Uterus (tissue), 4 donors: ENCODE measurements at places on chromosomes 12 and 14. TPM values are rescaled to one million over a fixed set of nuclear protein-coding genes. Genes with fewer than 3 reads are reported as not detected.

GRCh38 chr14:57634335-57634734 is 140.7 kb upstream of the CCDC198 start:
- no peak overlapping the region for H3K4me3 ChIP-seq
- no peak overlapping the region for H3K27ac ChIP-seq

- H3K27me3 ChIP-seq, result no peaks in the 10 kb centered on the region
- no peak overlapping the region for H3K4me3 ChIP-seq
- no peak for DNase-seq
- H3K4me1 ChIP-seq, result no peaks in the 10 kb centered on the region
Measured at GRCh38 chr14:40762177-40762576, 844.5 kb upstream of the LRFN5 start.

- no peak overlapping the region for H3K27ac ChIP-seq
- H3K27me3 ChIP-seq, result no peaks in the 10 kb centered on the region
- H3K4me3 ChIP-seq, result no peak overlapping the region
Measured at GRCh38 chr12:131557078-131557709, 153.7 kb upstream of the SFSWAP start.

DNA sequence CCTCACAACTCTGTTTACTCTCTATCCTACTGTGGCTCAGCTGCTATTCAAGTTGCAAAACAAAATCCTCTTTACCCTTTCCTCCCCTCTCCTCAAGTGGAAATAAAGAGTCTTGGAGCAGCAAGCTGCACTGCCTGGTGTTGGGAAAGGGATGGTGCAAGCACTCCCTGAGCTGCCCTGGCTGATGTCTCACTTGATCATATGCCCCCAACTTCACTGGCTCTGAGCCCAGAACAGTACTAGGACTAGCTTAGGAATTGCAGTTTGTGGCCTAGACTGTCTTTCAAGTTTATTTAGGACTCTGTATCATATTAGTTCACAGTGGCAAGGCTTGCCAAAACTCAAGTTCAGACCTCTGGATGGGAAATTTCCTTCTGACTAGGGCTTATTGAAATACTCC is 1683.8 kb upstream of the SEL1L start:
- no peak overlapping the region for H3K27ac ChIP-seq
- DNase-seq, result no peak
- H3K4me1 ChIP-seq, result no peaks in the 10 kb centered on the region
- no peaks in the 10 kb centered on the region for H3K27me3 ChIP-seq
- no peak overlapping the region for H3K4me3 ChIP-seq
- no peaks in the 10 kb centered on the region for H3K36me3 ChIP-seq

GRCh38 chr14:87041290-87042020 is 951.5 kb downstream of the GALC start:
- no peak overlapping the region for H3K4me3 ChIP-seq
- H3K27ac ChIP-seq, result peak overlapping the region; percentile 26

- no peak for DNase-seq
- no peak overlapping the region for H3K4me3 ChIP-seq
- H3K27ac ChIP-seq, result peak overlapping the region; percentile 76
- H3K36me3 ChIP-seq, result no peaks in the 10 kb centered on the region
- no peaks in the 10 kb centered on the region for H3K27me3 ChIP-seq
- no peaks in the 10 kb centered on the region for H3K4me1 ChIP-seq
Measured at GRCh38 chr12:92289629-92290349, 144.1 kb upstream of the BTG1 start.

- H3K36me3 ChIP-seq, result no peaks in the 10 kb centered on the region
- H3K27me3 ChIP-seq, result no peaks in the 10 kb centered on the region
- peak overlapping the region; percentile 66 for H3K4me3 ChIP-seq
Measured at GRCh38 chr12:24560831-24561271, 388.1 kb downstream of the BCAT1 start.

DNA sequence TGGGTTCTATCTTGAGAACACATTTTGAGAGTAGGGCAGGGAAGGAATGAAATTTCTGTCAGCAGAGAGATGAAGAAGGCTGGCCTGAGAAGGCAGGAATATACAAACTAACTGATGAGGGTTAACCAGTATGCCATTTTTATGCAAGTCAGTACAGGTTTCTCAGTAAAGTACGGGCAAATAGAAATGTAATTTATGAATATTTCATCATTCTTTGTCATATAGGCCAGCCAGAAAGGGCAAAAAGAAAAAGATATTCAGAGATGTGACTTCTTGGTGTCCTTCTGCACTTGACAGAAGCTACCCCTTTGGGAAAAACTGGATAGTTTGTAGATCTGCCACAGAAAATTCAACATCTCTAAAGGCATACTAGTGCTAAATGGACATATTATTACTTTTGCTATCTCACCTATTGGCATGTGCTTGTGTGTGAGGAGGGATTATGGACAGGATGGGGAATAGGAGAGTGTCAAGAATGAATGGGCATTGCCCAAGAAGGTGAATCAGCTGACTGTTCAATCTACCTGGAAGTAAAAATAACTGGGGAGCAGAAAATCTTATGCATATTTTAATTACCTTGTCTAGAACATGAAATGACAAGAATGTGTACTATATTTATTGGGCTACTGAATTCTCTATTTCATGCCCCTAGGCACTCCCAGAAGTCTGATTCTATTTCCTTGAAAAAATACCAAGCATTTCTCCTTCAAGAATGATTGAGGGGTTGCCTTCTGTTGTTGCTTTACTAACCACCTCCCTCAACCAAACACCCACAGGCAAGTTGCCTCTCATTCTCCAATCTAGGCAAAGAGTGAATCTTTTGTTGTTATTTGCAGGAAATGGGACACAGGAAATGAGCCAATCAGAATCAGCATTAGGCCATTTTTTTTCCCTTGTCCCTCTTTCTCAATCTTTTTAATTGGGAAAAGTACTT is 175.1 kb upstream of the SLC38A2 start:
- no peak for DNase-seq
- no peak overlapping the region for H3K27ac ChIP-seq
- H3K4me1 ChIP-seq, result no peaks in the 10 kb centered on the region
- H3K4me3 ChIP-seq, result no peak overlapping the region

DNA sequence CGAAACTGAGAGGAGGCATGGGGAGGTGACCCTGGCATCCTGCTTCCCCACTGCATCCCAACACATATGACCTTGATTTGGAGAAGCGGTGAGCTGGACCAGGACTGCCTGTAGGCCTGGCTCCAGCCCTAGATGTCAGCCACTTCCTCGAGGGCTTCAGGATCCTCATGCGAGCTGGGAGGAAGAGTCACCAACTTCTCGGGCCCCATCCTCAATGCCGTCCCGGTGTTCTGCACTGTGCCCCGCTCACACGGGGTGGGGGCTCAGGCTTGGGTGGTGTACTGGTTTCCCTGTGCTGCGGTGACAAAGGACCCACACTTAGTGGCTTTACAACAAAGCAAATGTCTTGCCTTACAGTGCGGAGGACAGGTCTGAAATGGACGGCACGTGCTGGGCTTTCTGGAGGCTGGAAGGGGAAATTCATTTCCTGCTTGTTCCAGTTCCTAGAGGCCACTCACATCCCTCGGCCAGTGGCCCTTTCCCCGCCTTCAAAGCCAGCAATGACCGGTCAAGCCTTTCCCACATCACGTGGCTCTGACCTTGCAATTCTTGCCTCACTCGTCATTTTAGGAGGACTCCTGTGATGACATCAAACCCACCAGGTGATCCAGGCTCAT is 298.1 kb upstream of the RTL1 start:
- DNase-seq, result peak; percentile 8
- H3K4me3 ChIP-seq, result no peak overlapping the region
- no peaks in the 10 kb centered on the region for H3K36me3 ChIP-seq
- no peaks in the 10 kb centered on the region for H3K27me3 ChIP-seq
- H3K4me1 ChIP-seq, result no peaks in the 10 kb centered on the region
- no peak overlapping the region for H3K27ac ChIP-seq

GRCh38 chr12:91859347-91859746 is 286.3 kb downstream of the BTG1 start:
- no peaks in the 10 kb centered on the region for H3K4me1 ChIP-seq
- H3K27me3 ChIP-seq, result no peaks in the 10 kb centered on the region
- no peak overlapping the region for H3K27ac ChIP-seq
- DNase-seq, result no peak
- H3K36me3 ChIP-seq, result no peaks in the 10 kb centered on the region

DNA sequence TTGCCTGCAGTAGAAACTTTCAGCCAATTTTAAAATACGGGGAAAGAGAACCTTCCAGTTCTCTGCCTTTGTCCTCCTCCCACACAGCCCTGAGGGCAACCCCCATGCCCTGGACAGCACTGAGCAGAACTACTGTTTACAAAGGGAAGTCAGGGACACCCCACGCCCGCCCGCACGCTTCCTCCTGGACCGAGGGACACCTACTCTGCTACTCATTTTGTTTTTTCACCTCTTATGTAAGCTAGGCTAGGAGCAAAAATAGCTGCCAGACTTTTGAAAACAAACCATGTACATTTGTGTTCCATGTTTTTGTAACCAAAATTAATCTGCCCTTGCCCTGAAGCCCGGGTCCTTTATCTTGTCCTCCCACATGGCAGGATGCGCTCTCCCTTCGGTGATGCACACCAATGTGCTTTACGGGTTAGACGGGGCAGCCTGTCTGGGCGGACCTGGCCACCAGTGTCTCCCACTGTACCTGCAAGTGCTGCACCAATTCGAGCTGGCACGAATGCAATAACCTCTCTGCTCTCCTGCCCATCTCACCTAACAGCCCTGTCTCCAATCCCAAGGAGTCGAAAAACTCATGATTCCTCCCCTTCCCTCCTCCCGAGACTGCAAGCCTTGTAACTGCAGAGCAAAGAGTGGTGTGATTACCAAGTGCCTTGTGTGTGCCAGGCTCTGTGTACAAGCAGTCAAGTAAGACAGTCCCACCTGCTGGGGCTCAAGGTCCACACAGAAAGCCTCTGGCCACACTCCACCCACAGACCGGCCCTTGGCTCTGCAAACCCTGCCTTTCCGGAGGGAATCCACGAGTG is 85.2 kb downstream of the CCDC88C start:
- H3K27ac ChIP-seq, result no peak overlapping the region
- H3K27me3 ChIP-seq, result no peaks in the 10 kb centered on the region
- no peaks in the 10 kb centered on the region for H3K36me3 ChIP-seq
- H3K4me3 ChIP-seq, result no peak overlapping the region
- DNase-seq, result no peak
- H3K4me1 ChIP-seq, result no peaks in the 10 kb centered on the region

- H3K36me3 ChIP-seq, result no peaks in the 10 kb centered on the region
- no peak overlapping the region for H3K4me3 ChIP-seq
- no peak for DNase-seq
- H3K27me3 ChIP-seq, result no peaks in the 10 kb centered on the region
- H3K4me1 ChIP-seq, result no peaks in the 10 kb centered on the region
- no peak overlapping the region for H3K27ac ChIP-seq
Measured at GRCh38 chr14:29843981-29844380, 83.7 kb downstream of the PRKD1 start.

DNA sequence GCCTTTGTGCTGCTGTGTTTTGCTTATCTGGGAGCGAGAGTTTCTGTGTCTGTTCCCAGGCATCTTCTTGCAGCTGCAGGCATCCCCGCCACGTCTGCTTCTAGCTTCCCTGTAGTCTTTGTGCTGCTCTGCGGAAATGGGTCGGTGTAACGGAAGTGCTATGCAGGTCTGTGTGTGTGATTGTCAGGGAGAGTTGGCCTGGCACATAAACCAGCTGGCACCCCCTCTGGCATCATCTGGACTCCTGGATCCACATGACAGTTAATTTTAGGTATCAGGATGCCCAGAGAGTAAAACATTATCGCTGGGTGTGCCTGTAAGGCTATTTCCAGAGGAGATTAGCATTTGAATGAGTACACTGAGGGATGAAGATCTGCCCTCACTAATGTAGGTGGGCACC is 9.4 kb upstream of the OASL start:
- no peak for DNase-seq
- H3K36me3 ChIP-seq, result no peaks in the 10 kb centered on the region
- no peak overlapping the region for H3K4me3 ChIP-seq
- H3K27ac ChIP-seq, result no peak overlapping the region
- H3K4me1 ChIP-seq, result no peaks in the 10 kb centered on the region

GRCh38 chr12:26319511-26319910 is 124.1 kb downstream of the SSPN start:
- peak; percentile 61 for DNase-seq
- no peak overlapping the region for H3K4me3 ChIP-seq
- H3K36me3 ChIP-seq, result no peaks in the 10 kb centered on the region

- no peak for DNase-seq
- no peaks in the 10 kb centered on the region for H3K27me3 ChIP-seq
- no peak overlapping the region for H3K27ac ChIP-seq
- no peak overlapping the region for H3K4me3 ChIP-seq
Measured at GRCh38 chr12:132545164-132545953, 55.4 kb downstream of the FBRSL1 start.

DNA sequence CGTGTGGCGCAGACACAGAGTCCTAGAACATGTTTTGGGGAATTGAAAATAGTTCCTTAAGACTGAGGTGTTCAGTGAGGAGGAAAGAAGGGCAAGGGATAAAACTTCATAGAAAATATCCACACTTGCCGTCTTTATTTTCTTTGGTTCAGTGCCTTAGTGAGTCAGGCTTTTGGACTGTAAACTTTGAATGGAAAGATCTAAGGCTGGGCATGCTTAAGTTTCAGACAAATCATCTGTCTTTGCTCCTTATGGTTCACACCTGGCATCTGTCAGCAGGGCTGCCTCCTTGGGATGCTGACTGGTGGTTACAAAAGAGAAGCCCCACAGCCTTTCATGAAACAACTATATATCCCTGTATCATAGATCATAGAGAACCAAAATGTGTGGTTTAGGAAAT is 136.3 kb upstream of the PRICKLE1 start:
- no peaks in the 10 kb centered on the region for H3K36me3 ChIP-seq
- no peak overlapping the region for H3K4me3 ChIP-seq
- DNase-seq, result no peak
- H3K27ac ChIP-seq, result no peak overlapping the region

DNA sequence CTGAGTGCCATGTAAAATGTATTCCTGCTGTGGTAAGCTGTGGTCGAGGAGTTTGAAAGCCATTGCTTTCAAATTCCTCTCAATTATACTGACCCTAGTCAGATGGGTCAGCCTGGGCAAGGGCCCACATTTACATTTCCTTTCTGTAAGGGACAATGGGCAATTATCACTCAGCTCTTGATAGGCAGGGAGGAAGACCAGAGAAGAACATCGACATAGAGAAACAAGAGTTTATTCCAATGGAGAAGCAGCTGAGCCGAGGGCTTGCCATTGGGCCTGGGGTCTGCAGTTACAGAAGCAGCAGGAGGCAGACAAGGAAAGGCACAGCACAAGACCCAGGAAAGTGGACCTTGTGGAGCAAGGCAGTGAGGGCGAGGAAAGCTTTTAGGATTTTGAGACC is 9.7 kb downstream of the NRIP2 start:
- no peak overlapping the region for H3K27ac ChIP-seq
- H3K4me3 ChIP-seq, result no peak overlapping the region
- H3K4me1 ChIP-seq, result no peaks in the 10 kb centered on the region
- no peak for DNase-seq

Gene MRPL42
- total RNA-seq, result 73.8 TPM

Gene CBLN3
- 3.3 TPM for total RNA-seq

Gene JPH4
- 49.2 TPM for total RNA-seq

Gene FAIM2
- 11.9 TPM for total RNA-seq
